LHCN-M2 (cell line): ENCODE measurements at places on chromosomes 7 and 10. TPM values are rescaled to one million over a fixed set of nuclear protein-coding genes. Genes with fewer than 3 reads are reported as not detected.
A peak's percentile ranks its signal among the peaks of the same experiment; 100 is the strongest.

DNA sequence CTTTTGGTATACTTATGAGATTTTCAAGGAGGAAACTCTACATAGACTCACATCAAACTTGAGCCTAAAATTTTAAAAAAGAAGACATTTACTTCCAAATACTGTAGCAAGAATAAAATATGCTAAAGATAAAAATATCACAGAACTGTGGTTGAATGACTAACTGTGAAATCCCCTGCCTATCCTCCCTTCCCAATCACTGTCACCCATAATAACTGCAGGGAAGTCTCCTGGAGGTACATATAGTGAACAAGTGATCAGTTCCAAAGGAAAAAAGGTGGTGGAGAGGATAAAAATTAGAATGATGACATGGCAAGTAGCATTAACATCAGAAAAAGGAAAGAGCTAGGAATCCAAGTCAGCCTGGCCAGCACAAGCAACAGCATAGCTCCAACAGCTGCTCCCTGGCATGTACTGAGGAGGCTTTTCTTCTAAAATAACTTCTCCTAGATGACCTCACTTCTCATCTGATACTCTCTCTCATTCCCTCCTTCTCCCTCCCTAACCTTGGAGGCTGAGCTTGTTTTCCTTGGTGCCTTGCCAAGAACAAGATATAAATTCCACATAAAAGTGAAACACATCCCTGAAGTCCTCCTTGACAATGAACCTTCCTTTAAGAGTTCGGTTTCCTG, 124.0 kb downstream of the IQUB start:
- peak; percentile 98 for DNase-seq

DNA sequence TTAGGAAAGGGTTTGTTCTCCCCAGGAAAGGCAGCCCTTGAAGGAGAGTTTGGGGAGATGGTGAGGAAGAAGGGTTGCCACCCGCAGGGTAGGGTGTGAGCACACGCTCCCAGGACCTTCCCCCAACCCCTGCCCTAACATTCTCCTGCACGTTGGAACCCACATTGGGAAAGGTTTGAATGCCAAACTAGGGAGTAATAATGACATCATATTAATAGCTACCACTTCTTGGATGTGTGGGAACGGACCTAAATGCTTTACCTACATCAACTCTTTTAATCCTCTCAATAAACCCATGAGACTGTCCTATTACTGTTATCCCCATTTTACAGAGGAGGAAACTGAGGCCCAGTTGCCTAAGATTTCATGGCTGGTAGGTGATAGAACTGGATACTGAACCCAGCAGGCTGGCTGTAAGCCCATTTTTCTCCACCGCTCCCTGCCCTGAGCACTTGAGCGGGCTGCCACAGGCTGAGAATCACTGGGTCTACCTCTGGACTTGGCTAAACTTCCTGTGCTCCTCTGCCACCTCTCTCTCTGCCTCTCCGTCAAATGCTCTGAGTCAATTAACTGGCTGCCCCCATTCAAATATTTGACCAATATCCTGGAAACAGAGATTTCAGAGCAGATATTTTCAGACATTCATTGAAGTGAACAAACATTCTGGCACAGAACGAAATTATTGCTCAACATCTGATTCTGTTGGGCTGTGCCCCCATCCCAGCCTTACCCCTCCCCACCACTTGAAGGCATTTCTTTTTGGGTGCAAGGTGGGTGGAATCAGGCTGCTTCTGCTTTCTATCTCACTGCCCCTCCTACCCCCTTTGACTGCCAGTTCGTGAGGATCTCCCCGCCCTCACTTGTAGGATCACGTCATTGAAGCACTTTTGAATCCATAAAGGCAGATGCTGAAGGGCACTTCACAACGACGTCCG, 129.7 kb downstream of the C10orf105 start:
- DNase-seq = no peak

- no peak for DNase-seq
Measured at GRCh38 chr7:159148430-159149395, 4.0 kb upstream of the VIPR2 start.

DNA sequence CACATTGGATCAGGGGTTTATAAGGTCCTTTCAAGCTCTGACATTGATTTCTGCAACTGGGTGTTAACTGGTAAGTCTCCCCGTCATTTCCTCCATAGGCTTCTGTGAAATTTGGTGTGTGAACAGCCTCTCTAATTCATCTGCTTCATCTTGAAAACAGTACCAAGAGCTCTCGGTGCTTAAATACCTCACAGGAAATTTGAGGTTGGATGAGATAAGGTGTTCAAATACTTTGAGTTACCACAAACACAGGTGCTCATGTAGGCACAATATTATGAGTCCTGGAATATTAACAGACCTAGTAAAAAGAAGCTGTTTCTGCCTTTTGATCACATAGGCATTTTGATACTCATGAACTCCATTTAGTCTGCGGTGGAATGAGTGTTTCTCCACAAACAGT, 85.2 kb downstream of the RTKN2 start:
- no peak for DNase-seq

DNA sequence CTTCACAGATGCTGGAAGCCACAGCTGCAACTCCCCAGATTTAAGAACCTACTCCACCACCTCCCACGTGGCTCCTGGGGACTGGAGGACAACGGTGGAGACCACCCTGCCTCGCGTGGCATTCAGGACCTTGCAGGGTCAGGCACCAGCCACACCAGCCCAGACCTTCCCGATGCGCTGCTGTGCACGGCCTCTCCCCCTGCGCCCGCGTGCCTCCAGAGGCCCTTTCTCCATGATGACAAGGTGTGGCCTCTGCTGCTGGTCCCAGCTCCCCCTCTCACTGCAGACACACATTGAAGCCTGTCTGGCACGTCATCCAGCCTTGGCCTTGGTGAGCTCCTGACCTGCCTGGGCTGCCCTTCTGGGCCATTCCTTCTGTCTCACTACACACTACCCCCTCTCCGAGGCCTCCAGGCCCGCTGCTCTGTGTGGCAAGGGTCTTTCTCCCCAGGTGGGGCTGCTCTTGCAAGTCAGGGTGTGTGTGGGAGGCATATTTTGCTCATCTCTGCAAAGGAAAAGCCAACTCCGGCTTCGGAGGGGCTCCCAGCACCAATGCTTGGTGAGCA, 254.8 kb downstream of the MAD1L1 start:
- DNase-seq = no peak

Gene CFAP43
- 0.06 TPM in 1 of 2 replicates, not detected in the other for total RNA-seq

Gene SPDYE1
- total RNA-seq = not detected in 2 replicates

GRCh38 chr7:5348134-5349004, 65.6 kb downstream of the SLC29A4 start:
- no peak for DNase-seq

Gene SUFU
- 4.0 and 4.3 TPM in 2 replicates for total RNA-seq

GRCh38 chr7:91347290-91347689, 83.1 kb downstream of the FZD1 start:
- no peak for DNase-seq

GRCh38 chr7:130891254-130892094, 157.5 kb upstream of the KLF14 start:
- peak; percentile 96 for DNase-seq

DNA sequence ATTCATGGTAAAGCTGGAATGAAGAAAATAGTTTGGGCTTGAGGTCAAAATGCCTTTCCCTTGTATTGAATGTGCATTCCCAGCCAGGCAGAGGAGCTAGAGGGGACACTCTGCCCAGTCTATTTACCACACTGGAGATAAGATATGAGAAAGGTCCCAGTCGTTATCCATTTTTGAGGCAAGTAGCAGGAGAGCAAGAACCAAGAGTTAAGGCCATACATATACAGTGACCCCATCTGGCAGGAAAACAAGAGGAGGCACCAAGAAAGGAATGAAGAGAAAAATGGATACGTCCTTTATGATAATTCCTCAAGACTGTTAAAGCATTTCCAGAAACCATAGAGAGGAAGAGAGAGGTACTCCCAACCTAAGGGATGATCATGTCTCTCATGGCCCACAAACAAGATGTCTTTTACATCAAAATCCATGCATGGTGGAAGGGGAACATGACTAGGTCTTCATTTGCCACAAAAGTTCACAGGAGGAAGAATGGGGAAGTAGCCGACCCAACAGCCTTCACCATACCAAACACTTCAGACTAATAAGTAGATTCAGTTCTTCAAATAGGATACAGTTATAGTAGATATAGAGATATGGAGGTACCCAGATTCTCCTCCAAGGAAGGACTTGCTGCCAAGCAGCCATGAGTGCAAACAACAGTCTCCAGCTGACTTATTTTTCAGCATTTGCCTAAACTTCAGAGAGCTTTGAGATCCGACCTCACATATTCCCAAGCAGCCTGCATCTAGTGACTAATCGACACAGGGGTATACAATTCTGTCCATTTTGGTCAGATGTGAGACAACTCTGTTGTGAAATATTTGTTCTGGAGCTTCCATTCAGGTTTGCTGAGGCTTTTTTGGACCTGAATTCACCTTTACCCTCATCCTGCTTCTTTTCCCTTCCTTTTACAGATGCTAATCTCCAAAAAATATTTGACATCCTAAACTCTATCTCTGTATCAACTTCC, 61.1 kb upstream of the CCDC71L start:
- DNase-seq = no peak
